ENCODE measurements at places on chromosomes 11 and 22. TPM values are rescaled to one million over a fixed set of nuclear protein-coding genes. Genes with fewer than 3 reads are reported as not detected.

GRCh38 chr11:114440971-114441763, 1.9 kb downstream of the REXO2 start:
- DNase-seq: no peak

- no peak for DNase-seq
Observed at GRCh38 chr11:20046416-20046815, 113.9 kb downstream of the DBX1 start.

GRCh38 chr11:11782532-11783110, 59.2 kb upstream of the USP47 start:
- no peak for DNase-seq

GRCh38 chr22:17845327-17845726, 71.1 kb upstream of the BID start:
- no peak for DNase-seq

DNA sequence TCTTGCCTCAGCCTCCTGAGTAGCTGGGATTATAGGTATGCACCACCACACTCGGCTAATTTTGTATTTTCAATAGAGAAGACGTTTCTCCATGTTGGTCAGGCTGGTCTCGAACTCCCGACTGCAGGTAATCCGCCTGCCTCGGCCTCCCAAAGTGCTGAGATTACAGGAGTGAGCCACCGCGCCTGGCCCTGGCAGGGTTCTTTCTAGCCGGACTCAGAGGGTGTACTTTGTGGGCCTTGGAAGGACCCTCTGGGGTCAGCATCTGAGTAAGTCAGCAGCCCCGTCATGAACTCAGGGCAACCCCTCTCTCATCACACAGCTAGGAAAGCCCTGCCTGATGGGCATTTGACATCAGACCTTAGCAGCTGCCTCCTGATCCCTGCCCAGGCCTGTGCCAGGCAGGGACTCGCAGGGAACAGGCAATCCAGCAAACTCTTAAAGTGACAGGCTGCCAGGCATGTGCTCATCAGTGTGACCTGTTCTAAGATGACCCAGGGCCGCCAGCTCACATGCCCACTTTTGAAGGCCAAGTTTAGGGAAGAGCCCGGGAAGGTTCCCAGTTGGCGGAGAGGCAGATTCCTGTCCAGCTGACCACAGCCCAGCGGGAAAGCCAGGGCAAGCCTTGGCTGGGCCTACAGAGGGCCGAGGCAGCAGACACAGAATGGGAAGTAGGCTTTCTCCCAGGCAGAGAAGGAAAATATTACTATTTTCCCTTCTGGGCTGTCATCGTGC, 92.9 kb downstream of the MORC2 start:
- peak; percentile 74 for DNase-seq

- DNase-seq: no peak
Observed at GRCh38 chr11:84358034-84358433, 1071.9 kb upstream of the CCDC90B start.

DNA sequence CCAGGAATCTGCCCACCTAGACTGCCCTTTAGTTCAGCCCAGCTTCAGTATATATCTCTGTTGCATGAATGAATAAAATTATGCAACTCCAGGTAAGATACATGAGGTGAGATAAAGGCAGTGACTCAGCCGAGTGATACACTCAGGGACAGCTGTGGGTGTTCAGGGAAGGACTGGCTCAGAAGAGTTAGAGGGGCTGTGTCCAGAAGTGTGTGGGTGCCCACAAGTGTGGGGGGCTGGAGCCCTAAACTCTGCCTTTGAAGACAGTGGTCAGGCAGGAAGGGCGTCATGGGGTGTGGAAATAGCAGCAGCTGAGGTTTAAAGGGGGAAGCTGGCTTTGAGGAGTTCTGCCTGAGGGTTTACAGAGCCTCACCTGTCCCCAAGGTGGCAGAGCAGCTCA, 8.3 kb downstream of the FTH1 start:
- no peak for DNase-seq

DNA sequence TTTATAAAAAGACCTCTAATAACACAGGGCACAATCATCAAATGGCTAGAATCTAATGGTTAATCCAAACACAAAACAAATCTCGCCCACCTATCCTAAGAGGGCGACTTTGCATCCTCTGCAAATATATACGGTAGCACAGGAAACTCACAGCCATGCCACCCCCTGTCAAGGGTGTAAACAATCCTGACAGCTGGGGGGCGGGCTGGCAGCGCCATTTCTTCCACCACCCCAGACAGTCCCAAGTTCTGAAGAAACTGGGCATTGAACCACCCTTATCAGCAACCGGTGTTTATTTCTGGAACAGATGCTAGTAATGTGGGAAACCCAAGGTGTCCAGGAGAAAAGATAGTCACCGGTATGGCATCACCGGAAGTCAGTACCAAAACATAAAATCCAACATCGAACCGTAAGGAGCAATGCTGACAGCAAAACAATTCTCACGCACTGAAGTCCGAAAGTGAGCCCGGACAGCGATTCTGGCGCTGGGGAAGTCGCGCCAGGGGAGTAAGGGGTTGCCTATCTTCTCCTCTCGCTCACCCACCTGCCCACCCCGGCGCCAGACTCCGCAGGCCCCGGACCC, 825 bp downstream of the FBXO3 start:
- DNase-seq: no peak

LAYN gene
- 2.2 TPM for total RNA-seq

IL17REL gene
- total RNA-seq: not detected

DNA sequence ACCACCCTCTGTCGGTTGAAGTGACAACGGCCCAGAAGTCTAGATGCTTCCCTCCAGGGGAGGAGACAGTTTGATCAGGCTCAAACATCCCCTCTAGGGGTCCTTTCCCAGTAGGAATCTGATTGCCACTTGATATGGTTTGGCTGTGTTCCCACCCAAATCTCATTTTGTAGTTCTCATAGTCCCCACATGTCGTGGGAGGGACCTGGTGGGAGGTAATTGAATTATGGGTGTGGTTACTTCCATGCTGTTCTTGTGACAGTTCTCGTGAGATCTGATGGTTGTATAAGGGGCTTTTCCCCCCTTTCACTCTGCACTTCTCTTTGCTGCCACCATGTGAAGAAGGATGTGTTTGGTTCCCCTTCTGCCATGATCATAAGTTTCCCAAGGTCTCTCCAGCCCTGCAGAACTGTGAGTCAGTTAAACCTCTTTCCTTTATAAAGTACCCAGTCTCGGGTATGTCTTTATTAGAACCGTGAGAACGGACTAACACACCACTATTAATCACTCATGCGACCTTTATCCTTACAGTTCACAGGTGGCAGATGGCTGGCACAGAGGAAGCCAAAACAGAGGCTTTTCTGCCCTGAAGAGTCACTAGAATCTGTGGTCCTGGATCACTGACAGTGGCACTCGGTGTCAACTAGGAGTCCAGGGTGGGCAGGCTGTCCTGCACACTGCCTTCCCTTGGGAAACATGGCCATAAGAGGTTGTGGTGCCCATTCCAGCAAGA, 21.6 kb downstream of the ASPHD2 start:
- no peak for DNase-seq

PIWIL4 gene
- total RNA-seq: 1.1 TPM

GRCh38 chr22:37163575-37164504, 14.1 kb upstream of the IL2RB start:
- no peak for DNase-seq

PTGDR2 gene
- 4.6 TPM for total RNA-seq

GRCh38 chr11:47950396-47950795, 30.0 kb upstream of the PTPRJ start:
- no peak for DNase-seq

DNA sequence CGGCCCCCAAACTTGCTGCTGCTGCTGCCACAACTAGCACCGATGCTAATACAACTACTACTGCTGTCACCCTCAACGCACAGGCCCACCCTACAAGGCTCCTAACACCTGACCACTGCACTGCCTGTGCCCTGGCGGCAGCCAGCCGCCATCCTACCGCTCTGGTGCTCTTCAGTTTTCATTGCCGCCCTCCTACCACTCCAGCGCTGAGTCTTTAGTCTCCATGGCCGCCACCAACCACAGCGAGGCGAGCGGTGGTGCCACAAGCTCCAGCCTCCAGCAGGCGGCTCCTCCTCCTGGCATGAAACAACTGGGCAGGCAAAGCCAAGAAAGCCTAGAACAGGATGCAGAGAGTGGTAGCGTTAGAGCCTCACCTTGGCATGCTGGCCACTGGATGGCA, 5.0 kb upstream of the RFPL3 start:
- DNase-seq: no peak

GRCh38 chr22:41367039-41367679, 14.6 kb upstream of the TEF start:
- peak; percentile 98 for DNase-seq

RAG2 gene
- total RNA-seq: not detected

- no peak for DNase-seq
Observed at GRCh38 chr11:67367761-67368227, 5.6 kb downstream of the CLCF1 start.

TRPC6 gene
- total RNA-seq: 0.64 TPM

GRCh38 chr11:278001-278951, at the start of gene NLRP6:
Gene NLRP6 (plus strand): TSS chr11:278407. CDS start chr11:278570, 163 bp downstream.
- no peak for DNase-seq

DNA sequence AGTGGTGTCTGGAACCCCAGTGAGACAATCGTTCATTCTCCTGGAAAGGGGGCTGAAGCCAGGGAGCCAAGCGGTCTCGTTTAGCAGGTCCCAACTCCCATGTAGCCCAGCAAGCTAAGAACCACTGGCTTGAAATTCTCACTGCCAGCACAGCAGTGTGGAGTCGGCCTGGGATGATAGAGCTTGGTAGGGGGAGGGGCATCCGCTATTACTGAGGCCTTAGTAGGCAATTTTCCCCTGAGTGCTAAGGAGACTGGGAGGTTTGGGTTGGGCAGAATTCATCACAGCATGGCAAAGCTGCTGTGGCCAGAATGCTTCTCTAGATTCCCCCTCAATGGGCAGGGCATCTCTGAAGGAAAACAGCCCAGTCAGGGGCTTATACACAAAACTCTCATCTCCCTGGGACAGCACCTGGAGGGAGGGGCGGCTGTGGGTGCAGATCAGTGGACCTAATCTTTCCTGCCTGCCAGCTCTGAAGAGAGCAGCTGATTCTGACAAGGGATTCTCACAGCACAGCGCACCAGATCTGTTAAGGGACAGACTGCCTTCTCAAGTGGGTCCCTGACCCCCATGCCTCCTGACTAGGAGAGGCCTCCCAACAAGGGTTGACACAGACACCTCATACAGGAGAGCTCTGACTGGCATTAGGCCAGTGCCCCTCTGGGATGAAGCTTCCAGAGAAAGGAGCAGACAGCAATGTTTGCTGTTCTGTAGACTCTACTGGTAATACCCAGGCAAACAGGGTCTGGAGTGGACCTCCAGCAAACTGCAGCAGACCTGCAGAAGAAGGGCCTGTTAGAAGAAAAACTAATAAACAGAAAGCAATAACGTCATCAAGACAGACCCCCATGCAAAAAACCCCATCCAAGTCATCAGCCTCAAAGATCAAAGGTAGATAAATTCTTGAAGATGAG, 14.8 kb downstream of the OR52M1 start:
- DNase-seq: no peak

C11orf42 gene
- not detected for total RNA-seq

DNA sequence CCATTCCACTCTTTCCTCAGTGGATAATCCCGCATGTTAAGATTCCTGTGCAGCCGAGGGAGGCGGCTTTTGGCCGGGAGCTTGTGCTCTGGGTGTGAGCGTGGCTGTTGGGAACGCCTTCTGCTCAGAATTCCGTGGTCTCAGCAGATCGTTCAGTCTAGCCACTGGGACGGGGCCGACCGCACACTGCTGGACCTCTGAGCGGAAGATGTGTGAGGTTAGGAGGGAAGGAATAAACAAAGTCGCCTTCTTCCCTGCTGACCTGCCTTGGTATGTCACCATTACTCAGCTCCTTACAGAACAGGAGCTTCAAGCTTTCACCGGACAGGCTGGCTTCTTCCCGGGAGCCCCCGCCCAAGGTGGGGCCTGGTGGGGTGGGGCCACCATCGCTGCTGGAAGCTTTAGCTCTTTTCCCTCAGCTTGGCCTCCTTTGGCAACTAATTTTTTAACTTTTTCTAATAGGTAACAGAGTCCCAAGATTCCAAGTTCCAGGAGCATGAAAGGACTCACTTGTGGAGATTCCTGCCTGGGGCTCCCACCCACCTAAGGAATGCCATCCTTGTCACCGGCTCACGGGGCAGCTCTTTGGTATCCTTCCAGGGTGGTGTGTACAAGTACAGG, 22.5 kb upstream of the SEPTIN5 start:
- no peak for DNase-seq

TCIRG1 gene
- 17.7 TPM for total RNA-seq

GRCh38 chr11:114275280-114275679, 20.9 kb upstream of the NNMT start:
- DNase-seq: peak; percentile 41

DNA sequence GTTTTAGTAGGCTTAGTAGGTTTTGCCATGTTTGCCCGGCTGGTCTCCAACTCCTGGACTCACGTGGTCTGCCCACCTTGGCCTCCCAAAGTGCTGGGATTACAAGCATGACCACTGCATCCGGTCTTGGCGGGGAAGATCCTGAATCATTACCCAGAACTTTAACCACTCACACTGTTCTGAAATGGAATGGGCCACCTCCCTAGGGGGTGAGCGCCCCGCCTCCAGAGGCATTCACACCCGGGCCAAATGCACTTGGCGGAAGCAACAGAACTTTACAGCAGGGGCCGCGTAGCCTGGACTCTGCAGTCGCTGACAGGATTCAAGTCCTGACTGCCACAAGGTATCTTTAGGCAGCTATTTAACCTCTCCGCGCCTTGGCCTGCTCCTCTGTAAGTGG, 5.4 kb downstream of the CCDC86 start:
- DNase-seq: no peak

GRCh38 chr11:97332271-97332670, 942.5 kb downstream of the JRKL start:
- DNase-seq: no peak

KRTAP5-1 gene
- total RNA-seq: not detected

DNA sequence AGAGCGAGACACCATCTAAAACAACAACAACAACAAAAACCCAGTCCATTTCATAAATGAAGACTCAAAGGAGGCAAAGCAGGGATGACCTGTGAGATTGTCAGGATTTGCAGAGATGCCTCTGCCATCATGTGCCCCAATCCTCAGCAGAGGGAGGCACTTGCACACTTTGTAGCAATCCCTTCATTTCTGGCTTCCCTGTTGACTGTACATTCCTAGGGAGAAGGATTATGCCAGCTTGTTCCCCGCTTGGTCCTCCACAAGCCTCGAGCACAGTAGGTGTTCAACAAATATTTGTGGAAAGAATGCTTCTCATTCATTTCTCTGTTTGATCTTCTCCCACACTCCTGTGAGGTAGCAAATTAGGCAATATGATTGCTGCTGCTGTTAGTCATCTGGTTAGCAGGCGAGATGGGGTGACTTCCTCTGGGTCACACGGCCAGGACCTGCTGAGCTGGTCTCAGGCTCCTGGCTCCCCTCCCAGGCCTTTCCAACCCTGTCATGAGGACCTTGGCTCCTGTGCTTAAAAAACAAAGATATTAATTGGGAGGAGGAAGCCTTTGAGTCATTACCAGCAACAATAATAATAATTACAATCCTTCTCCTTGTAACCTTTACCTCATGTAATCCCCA, 34.1 kb downstream of the LIF start:
- peak; percentile 76 for DNase-seq

GRCh38 chr11:46049325-46049897, 71.8 kb downstream of the PHF21A start:
- no peak for DNase-seq

- DNase-seq: no peak
Observed at GRCh38 chr11:13062115-13062514, 53.0 kb downstream of the RASSF10 start.

- DNase-seq: no peak
Observed at GRCh38 chr22:25210793-25211192, 8.6 kb upstream of the CRYBB2 start.

KRTAP5-10 gene
- not detected for total RNA-seq

Data from heart left ventricle (tissue), 16 donors.